Fibroblast of upper back skin (primary cell): ENCODE measurements at places on chromosomes 6 and 20.

- peak; percentile 16 for DNase-seq
Observed at GRCh38 chr20:59765599-59766177, 161.3 kb downstream of the PHACTR3 start.

DNA sequence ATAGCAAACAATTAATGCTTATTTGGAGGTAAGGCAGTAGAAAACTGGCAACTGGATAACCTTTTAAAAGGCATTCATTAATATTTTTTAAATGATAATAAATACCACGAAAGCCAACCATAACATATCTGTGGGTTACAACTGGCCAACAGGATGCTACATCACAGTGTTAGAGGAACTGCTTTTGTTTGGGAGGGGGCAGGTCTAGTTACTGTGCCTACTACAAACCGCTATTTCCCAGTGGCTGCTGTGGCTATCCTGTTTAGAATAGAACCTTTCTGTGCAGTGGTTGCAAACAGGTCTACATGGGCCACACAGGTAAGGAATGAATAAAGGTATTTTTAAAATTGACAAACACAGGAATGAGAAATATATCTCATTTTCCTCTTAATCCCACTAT lies 976 bp downstream of the PIGT start:
- DNase-seq: no peak

GRCh38 chr6:78611886-78612480 lies 255.4 kb upstream of the IRAK1BP1 start:
- DNase-seq: no peak

DNA sequence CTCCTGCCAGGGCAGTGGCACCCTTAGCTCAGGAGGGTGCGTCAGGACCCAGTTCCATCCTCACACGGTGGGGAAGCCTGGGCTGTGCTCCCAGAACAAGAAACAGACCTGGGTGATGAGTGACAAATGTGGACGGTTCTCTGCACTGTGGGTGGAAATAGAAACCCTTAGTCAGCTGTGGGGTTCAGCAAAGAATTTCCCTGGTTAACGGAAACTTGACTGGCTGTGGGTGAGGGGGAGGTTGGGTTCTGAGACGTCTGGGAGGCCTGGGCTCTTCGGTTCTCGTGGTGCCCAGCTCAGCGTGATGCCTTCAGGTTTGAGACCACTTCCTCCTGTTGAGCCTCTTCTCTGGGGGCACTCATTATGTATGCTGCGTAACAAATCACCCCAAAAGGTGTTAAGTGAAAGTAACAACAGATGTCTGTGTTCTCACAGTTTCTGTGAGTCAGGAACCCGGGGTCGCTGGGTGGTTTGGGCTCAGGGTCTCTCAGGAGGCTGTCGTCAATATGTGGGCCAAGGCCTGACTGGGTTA lies 53.1 kb upstream of the FAM83D start:
- DNase-seq: no peak

DNA sequence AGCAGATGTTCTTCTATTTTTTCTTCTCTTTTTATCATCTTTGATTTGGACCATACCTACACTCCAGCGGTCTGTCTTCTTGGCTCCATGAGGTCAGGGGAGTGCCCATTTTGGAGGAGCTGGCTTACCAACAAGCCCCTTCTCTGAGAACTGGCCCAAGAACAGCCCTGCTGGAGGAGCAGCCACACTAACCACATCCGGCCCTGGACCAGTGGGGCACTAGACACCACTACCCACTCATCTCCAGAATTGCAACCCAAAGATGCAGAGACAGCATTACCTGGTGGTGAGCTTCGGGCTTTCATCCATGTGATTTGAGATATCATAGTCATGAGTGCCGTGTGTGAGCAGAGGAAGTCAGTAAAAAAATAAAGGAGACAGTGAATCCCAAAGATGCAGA lies 599.4 kb upstream of the CDH4 start:
- DNase-seq: no peak
